Glutamatergic neuron (in vitro differentiated cells): ENCODE measurements at places on chromosomes 12 and 14.

DNA sequence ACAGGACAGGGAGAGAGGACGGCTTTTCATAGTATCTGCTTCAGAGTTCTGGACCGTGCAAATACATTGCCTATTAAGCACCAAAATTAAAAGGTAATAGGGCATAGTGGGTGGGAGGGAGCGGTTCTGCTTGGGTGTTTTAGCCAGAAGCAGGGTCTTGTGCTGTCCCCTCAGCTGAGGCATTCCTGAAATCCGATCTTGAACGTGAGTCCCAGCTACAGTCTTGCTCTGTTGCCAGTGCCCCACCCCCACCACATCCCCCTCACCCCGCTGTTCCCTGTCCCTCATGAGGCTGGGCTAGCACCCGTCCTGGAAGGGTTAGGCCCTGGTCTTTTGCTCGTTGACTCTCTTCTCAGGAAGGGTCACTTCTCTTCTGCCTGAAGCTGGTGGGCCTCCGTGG lies 48.6 kb downstream of the AACS start:
- H3K4me3 ChIP-seq: no peak overlapping the region
- no peaks in the 10 kb centered on the region for H3K27me3 ChIP-seq

DNA sequence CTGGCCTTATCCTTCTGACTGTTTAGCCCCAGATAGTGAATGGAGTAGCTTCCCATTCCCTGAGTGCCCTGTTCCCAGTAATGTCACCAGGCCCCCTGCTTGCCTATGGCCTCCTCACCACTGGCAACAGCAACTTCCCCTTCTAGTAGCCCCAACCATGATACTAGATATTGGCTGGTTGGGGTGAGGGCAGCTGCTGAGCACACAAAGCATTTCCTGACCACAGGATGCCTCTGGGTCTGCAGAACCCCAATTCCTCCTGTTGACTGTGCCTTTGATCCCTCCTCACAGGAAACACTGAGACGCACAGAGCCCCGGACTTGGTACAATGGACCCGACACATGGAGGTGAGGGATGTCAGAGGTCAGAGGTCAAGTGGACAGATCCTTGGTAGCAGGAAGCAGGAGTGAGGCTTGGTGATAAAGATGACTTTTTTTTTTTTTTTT lies 597 bp downstream of the SOAT2 start:
- DNase-seq: no peak
- no peak overlapping the region for H3K27ac ChIP-seq
- H3K4me1 ChIP-seq: no peaks in the 10 kb centered on the region
- H3K36me3 ChIP-seq: no peaks in the 10 kb centered on the region

DNA sequence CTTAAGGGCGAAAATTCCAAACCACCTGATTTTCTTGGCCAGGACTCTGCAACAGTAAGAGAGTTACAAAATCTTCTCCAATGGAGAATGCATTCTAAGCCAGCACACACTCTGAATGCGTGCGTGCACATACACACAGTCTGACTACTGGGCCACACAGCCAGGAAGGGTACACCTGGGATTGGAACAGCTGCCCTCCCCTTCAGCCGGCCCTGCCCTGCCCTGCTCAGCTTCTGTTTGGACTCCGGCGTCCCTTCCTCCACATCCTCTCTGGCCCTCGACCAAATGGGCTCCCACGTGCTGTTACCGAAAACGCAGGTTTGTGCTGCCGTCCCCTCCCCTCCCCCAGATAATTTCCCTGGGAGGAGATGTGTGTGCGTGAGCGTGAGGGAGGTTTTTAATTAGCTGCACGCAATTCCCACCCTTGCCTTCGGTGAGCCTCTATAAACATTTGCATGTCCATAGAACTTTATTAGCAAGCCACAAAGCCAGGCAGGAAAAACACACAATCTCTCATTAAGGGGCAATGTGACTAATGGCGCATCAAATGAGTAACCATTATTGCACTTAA lies 43.0 kb downstream of the CCNK start:
- DNase-seq: peak; percentile 18
- no peak overlapping the region for H3K4me3 ChIP-seq
- H3K27ac ChIP-seq: no peak overlapping the region

DNA sequence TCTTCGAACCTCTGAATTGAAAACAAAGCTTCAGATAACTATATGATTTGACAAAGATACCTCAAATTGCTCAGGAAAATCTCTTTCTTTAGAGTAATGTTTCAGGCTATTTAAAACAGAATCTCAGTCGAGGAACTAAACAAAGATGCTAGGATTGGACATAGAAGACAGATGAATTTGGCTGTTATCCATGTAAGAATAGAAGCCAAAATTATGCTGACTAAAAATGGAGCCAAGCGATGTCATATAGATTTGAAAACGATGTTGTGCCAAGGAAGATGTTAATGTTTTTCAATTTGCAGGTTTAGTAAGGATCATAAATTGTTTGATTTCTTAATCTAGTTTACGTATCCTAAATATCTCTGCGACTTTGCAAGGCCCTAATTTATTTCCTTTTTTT lies 295.9 kb downstream of the FOXG1 start:
- no peak overlapping the region for H3K27ac ChIP-seq
- no peak overlapping the region for H3K4me3 ChIP-seq
- DNase-seq: no peak
- H3K36me3 ChIP-seq: no peaks in the 10 kb centered on the region
- no peaks in the 10 kb centered on the region for H3K27me3 ChIP-seq

- no peak overlapping the region for H3K4me3 ChIP-seq
- no peak for DNase-seq
- peaks cover 1% of the 10 kb centered on the region for H3K27me3 ChIP-seq
- no peak overlapping the region for H3K27ac ChIP-seq
Observed at GRCh38 chr14:96634896-96635295, 132.7 kb downstream of the PAPOLA start.

- H3K27me3 ChIP-seq: no peaks in the 10 kb centered on the region
- H3K4me3 ChIP-seq: no peak overlapping the region
- DNase-seq: peak; percentile 83
- no peaks in the 10 kb centered on the region for H3K4me1 ChIP-seq
- no peak overlapping the region for H3K27ac ChIP-seq
- no peaks in the 10 kb centered on the region for H3K36me3 ChIP-seq
Observed at GRCh38 chr12:5745251-5745888, 199.7 kb downstream of the ANO2 start.
